Ovary (tissue), 10 donors: ENCODE measurements at places on chromosomes 11 and 22. TPM values are rescaled to one million over a fixed set of nuclear protein-coding genes. Genes with fewer than 3 reads are reported as not detected.

Gene PAMR1
- polyA plus RNA-seq, result 1.2 TPM

Gene CCDC73
- polyA plus RNA-seq, result 1.5 TPM

Gene SYT7
- 1.7 TPM for polyA plus RNA-seq

Gene KIRREL3
- 0.44 TPM for polyA plus RNA-seq

Gene RAB36
- 4.0 TPM for polyA plus RNA-seq

Gene MOV10L1
- 1.6 TPM for polyA plus RNA-seq

Gene GLYATL2
- polyA plus RNA-seq, result not detected

Gene OOSP2
- 0.59 TPM for polyA plus RNA-seq

Gene PRCP
- polyA plus RNA-seq, result 62.5 TPM

Gene CASP5
- polyA plus RNA-seq, result 0.40 TPM

Gene SLC25A18
- polyA plus RNA-seq, result 1.3 TPM

Gene RAG2
- polyA plus RNA-seq, result not detected

Gene OR5T2
- polyA plus RNA-seq, result not detected

Gene OR2AT4
- 0.02 TPM for polyA plus RNA-seq

Gene CLCF1
- polyA plus RNA-seq, result 9.6 TPM

Gene ADM2
- 0.01 TPM for polyA plus RNA-seq

Gene PLCB3
- polyA plus RNA-seq, result 16.9 TPM

Gene OLFML1
- polyA plus RNA-seq, result 114 TPM

Gene P2RY6
- 0.57 TPM for polyA plus RNA-seq

Gene KCNK4
- polyA plus RNA-seq, result not detected

Gene B3GAT1
- 0.23 TPM for polyA plus RNA-seq

Gene FGF3
- not detected for polyA plus RNA-seq

Gene GAL3ST1
- polyA plus RNA-seq, result 1.9 TPM

Gene PANX3
- polyA plus RNA-seq, result not detected

Gene XNDC1N
- polyA plus RNA-seq, result 3.5 TPM

Gene JAML
- 2.0 TPM for polyA plus RNA-seq

Gene RAB3IL1
- polyA plus RNA-seq, result 4.5 TPM

Gene OR4X2
- not detected for polyA plus RNA-seq

Gene CHRDL2
- polyA plus RNA-seq, result 5.1 TPM

Gene IRAG1
- 70.6 TPM for polyA plus RNA-seq

Gene PTH
- not detected for polyA plus RNA-seq

Gene OTOG
- not detected for polyA plus RNA-seq

Gene OR4A47
- not detected for polyA plus RNA-seq

Gene LIF
- 3.1 TPM for polyA plus RNA-seq

Gene SCN2B
- 2.1 TPM for polyA plus RNA-seq

Gene ENTHD1
- polyA plus RNA-seq, result not detected
